ENCODE measurements at places on chromosomes 12 and 14.

- no peak for DNase-seq
These were observed 5.6 kb downstream of the MYL6 start for GRCh38 chr12:56163533-56164344.

- peak; percentile 76 for DNase-seq
These were observed 142.8 kb downstream of the SLC8A3 start for GRCh38 chr14:70045844-70046535.

DNA sequence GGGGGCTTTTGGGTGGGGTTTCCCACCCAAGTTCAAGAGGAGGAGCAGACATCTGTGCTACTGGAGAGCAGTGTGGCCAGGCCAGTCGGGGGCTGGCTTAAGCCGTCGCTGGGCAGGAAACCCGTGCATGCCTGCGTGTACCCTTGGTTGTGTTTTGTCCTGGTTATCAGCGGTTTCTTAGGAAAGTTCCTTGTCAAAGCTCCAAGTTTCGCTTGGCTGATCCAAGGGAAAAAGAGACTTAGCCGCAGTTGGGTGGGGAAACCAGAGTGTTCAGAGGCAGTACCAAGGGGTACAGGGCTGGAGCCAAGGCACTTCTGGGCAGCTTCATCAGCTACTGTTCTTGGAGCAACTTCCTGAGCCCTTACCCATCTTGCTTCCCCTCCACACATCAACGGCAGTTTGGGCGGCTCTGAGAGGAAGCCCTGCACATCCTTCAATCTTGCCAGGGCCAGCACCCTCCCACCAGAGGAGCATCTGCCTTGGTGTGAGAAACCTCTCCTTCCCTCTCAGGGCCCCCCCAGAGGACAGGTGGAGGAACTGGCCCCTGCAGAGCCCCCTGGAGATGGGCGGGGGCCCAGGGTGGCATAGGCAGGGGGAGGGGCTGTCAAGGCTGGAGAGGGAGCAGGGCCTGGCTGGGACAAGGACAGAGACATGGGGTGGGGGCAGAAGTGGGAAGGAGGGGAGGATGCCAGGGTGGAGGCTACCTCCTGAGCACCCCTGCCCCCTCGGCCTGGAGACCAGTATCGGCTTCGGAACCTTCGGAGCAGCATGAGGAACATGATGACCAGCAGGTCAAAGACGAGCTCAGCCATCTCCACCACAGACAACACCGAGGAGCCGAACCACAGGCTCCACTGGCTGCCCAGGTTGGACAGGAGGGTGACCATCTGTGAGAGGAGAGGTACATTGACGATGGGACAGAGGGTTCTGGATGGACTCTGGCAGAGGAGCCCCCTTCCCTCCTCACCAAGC, 5.8 kb upstream of the TNFRSF1A start:
- no peak for DNase-seq

DNA sequence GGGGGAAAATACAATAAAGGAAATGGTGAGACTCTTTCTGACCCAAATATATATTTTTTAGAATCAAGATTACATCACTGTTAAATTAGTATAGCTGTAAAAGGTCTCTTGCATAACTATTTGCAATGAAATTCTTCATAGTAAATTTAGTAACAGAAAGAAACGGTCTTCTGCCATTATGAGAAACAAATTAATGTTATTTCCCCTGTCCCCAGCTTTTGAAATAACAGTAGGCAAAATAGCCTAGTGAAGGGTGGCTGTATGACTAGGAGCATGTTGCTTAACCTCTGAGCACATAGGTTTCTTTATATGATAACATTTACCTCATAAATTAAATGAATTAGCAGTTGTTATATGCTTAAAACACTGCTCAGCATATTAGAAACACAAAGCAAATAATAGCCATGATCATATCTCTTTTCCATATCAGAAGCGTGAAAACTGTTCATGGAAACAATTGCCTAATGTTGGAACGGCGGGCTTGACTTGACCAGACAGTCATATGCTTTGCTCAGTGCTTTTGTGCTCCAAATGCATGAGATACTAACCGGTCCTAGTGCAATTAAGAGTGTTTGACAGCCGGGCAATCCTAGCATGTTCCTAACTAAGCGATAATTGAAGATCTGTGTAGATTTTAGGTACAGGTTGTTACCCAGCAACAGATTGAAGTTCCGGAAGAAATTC, 24.0 kb downstream of the BHLHE41 start:
- DNase-seq: no peak

GRCh38 chr14:39406560-39406959, 25.7 kb downstream of the FBXO33 start:
- DNase-seq: no peak

GRCh38 chr12:87988534-87988933, 40.7 kb downstream of the C12orf50 start:
- DNase-seq: no peak

GRCh38 chr12:110821917-110822316, 24.9 kb upstream of the CCDC63 start:
- DNase-seq: no peak

DNA sequence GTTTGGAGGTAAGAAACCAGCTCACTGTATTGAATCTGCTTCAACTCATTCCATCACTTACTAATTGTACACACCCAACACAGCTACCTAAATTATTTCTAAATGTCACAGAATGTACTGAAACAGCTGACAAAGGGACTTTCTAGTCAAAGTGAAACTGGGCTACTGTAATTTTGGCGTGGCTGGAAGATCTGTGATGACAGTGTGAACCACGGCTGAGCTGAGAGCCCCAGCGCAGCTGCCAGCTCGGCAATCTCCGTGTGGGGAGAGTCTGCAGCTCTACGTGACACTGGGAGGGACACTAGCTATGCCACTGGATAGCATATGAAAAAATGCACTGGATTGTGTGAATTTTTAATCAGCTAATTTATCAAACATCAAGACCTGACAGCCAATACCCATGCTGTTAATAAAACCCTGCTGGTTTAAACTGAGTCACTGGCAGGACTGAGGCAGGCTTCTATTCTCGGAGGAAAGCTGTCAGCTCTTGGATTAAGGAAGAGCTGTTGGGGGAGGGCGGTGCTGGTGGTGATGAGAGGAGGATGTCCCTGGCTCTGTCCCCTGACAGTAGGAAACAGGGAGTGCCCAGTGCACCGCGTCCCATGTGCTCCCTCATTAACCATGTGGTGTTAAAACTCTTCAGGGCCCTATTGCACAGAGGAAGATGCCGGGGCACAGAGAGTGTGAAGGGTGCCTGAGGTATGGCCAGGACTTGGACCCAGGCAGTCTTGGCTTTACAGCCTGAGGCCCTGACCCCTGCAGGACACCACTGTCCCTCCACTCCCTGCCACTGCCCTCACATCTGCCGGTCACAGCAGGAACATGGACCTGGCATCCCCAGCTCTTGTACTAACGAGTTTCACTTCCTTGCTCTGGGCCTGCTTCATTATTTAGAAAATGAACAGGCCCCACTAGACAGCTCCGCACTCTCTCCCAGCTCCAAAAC, 13.3 kb downstream of the SLC15A4 start:
- DNase-seq: no peak

- DNase-seq: no peak
These were observed 5.9 kb downstream of the ITPK1 start for GRCh38 chr14:93109572-93110481.

GRCh38 chr12:117892441-117892840, 76.3 kb downstream of the KSR2 start:
- no peak for DNase-seq

GRCh38 chr14:70658899-70659298, 17.2 kb downstream of the TTC9 start:
- no peak for DNase-seq

GRCh38 chr12:123934829-123935228, 37.8 kb downstream of the CCDC92 start:
- no peak for DNase-seq

DNA sequence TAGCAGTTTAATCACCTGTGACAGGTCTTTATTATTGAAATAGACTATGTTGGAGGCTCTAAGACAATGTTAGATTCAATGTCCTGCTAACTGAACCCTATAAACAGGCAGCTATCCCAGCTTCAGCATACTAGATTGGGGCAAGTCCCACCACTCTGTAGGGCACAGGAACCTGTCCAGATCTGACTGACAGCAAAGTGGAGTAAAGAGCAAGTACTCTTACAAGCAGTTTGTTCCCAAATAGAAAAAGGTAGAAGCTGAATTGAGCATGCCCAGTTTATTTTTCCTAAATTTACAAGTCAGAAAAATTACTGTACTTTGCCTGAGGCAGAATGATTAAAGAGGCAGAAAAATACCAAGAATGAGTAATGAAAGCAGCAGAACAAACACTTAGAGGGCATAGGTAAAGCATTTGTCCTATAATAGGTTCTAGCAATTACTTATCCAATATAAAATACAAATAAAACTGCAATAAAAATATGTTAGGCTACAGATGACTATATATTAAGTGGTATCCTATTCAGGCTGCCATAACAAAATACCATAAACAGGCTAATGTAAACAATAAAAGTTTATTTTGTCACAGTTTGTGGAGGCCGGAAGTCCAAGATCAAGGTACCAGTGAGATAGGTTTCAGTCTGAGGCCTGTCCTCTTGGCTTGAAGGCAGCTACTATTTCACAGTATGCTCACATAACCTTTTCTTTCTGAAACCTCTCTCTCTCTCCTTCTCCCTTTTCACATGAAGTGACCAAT, 868.2 kb downstream of the C12orf50 start:
- no peak for DNase-seq

GRCh38 chr12:109744026-109744425, 30.4 kb downstream of the FAM222A start:
- DNase-seq: no peak

DNA sequence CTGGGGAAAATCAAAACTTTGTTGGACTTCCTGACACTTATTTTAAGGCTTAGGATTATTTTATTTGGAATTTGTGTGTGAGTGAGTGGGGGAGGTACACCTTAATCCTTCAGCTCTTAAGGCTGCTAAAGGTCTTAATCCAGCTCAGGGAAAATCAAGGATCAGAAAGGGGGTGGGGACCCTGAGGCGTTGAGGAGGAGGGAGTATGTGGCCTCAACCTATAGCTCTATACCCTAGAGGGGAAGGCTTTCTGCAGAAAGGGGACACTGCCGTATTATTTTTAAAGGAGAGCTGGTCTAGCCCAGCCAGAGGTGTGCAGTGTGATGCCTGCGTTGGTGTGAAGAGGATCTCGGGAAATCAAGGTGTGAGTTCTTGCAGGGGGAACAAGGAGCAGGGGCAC, 20.0 kb downstream of the IRF2BPL start:
- DNase-seq: no peak

- no peak for DNase-seq
These were observed 13.2 kb upstream of the LIMA1 start for GRCh38 chr12:50296554-50296953.

GRCh38 chr12:24045816-24046257, 96.4 kb upstream of the SOX5 start:
- no peak for DNase-seq

GRCh38 chr14:20302042-20302755, 3.6 kb downstream of the TTC5 start:
- no peak for DNase-seq

DNA sequence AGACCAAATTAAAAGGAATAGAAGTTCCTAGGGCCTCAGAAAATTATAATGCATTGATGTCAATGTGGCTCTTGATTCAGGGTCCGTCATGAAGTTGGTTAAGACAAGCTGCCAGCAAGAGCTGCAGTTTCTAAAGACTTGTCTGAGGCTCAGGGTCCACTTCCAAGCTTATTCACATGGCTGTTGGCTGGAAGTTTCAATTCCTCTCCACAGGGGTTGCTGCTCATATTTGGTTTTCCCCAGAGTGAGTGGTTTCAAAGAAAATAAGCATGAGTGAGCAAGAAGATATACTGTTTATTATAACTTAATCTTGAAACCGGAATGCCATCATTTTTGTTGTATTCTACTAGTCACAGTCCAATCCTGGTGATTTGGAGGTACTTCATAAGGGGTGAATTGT, 1247.4 kb downstream of the LRFN5 start:
- no peak for DNase-seq

DNA sequence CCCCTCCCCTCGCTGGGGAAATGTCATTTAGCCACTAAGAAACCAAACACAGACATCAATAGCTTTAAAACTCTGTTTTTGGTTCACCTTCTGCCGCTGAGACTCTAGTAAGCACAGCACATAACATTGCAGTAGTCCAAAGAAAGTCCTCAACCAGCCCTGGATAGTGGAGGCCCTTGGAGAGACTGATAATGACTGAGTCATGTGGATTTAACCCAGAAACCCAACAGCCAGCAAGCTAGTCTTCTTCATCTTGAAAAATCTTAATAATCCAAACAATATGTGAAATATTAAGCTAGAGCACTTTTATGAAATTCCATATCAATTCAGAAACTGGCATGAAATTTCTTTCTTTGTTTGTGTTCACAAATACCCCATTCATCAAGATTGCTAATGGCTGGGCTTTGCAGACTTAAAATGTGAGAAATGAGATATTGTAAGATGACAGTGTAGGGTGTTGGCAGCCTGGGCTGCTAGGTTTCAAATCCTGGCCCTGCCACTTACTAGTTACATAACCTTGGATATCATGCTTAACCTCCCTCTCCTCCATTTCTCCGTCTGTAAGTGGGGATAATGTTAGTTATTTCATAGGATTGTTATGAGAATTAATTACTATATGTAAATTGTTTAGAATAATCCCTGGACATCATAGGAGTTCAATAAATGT, 40.1 kb downstream of the RERG start:
- DNase-seq: no peak

DNA sequence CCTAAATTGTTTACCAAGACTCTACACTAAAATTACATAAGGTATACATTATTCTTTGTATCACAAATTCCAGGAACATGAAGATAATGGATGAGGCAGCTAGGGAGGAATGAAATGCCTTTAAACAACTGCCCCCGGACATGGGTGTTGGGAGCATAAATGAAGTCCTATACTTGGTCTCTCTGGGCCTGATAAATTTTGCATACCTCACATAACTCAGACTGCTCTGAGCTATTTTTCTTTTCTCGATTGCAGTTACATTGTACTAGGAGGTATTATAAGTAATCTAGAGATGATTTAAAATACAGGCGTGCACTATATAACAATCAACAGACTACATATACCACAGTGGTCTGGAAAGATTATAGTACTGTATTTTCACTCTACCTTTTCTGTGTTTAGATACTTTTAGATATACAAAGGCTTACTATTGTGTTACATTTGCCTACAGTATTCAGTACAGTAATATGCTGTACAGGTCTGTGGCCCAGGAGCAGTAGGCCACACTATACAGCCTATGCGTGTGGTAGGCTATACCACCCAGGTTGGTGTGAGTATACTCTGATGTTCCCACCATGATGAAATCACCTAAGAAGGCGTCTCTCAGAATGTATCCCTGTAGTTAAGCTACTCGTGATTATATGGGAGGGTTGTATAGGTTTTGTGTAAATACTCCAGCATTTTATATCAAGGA, 14.3 kb downstream of the FNTB start:
- no peak for DNase-seq

- no peak for DNase-seq
These were observed 18.9 kb upstream of the DIABLO start for GRCh38 chr12:122244565-122245371.
